ENCODE measurements at places on chromosomes 12 and 14. TPM values are rescaled to one million over a fixed set of nuclear protein-coding genes. Genes with fewer than 3 reads are reported as not detected.

DNA sequence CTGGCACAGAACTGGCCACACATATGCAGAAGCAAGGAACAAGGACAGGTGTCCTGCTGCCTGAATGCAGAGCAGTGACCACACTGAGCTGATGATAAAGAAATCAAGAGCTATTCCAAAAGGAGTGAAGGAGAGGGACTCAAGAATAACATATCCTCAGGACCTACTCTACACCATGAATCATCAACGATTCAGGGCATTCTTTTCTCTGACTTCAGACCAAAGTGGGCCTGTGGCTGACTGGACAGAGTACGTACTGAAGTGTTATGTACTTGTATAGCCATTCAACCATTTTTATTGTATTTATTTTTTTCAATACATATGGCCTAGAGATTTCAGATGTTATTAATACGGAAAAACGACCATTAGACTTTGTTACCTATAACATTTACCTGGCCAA, 177.5 kb upstream of the TMTC1 start:
- H3K4me1 ChIP-seq = no peaks in the 10 kb centered on the region
- no peaks in the 10 kb centered on the region for H3K27me3 ChIP-seq
- no peak overlapping the region for H3K4me3 ChIP-seq
- no peak overlapping the region for H3K27ac ChIP-seq
- peak; percentile 33 for DNase-seq

DPPA3 gene
- not detected for total RNA-seq

- H3K4me3 ChIP-seq = no peak overlapping the region
These were observed 94.1 kb downstream of the MSRB3 start for GRCh38 chr12:65372574-65372973.

- no peaks in the 10 kb centered on the region for H3K36me3 ChIP-seq
- no peak for DNase-seq
- H3K27me3 ChIP-seq = no peaks in the 10 kb centered on the region
- H3K4me1 ChIP-seq = no peaks in the 10 kb centered on the region
- no peak overlapping the region for H3K4me3 ChIP-seq
These were observed 110.5 kb downstream of the ERGIC2 start for GRCh38 chr12:29270446-29270845.

DNA sequence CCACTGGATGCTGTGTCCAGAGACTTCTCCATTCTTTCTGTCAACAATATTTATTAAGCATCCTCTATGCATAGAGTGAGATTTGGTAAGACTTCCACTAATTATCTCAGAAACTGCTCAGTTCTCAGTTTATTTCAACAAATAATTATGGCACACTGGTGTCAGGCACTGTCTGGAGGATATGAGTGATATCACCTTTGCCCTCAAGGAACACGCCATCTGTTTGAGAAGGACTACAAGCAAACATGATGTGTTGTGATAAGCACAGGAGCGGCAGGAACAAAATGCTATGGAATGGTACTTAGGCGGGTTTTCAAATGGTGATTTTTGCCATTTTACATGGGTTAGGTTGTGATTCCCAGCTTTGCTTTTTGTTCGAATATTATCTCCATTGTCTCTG, 229.2 kb downstream of the DPF3 start:
- H3K27me3 ChIP-seq = no peaks in the 10 kb centered on the region
- H3K4me3 ChIP-seq = no peak overlapping the region
- peak overlapping the region; percentile 84 for H3K27ac ChIP-seq
- peaks cover 34% of the 10 kb centered on the region for H3K4me1 ChIP-seq
- peaks cover 2% of the 10 kb centered on the region for H3K36me3 ChIP-seq

ATN1 gene
- 6.5 TPM for total RNA-seq

- no peak overlapping the region for H3K4me3 ChIP-seq
- H3K27me3 ChIP-seq = no peaks in the 10 kb centered on the region
- no peaks in the 10 kb centered on the region for H3K36me3 ChIP-seq
- peaks cover 42% of the 10 kb centered on the region for H3K4me1 ChIP-seq
- peak; percentile 68 for DNase-seq
These were observed 113.1 kb upstream of the OVCH1 start for GRCh38 chr12:29610473-29611170.

DNA sequence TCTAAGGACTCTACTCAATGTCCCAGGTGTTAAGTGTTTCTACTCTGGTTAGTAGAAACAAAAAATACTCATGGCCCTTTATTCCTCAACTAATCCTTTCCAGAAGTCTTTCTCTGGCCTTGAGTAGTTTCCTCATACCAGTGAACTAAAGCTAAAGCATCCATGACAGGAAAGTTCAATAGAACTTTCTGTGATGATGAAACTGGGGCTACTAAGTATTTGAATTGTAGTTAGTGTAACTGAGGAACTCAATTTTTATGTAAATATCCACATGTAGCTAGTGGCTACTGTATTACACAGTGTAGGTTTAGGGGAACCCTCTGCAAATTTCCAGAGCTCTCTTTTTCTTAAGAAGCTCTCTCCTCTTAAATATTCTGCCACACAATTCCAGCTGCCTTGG, 63.7 kb downstream of the R3HDM2 start:
- H3K4me1 ChIP-seq = peaks cover 7% of the 10 kb centered on the region
- H3K4me3 ChIP-seq = no peak overlapping the region
- no peak for DNase-seq
- no peaks in the 10 kb centered on the region for H3K36me3 ChIP-seq

A2M gene
- total RNA-seq = 60.6 TPM

- H3K27ac ChIP-seq = no peak overlapping the region
- no peaks in the 10 kb centered on the region for H3K4me1 ChIP-seq
- DNase-seq = peak; percentile 58
These were observed 63.3 kb upstream of the HSPB8 start for GRCh38 chr12:119115296-119115905.

DNA sequence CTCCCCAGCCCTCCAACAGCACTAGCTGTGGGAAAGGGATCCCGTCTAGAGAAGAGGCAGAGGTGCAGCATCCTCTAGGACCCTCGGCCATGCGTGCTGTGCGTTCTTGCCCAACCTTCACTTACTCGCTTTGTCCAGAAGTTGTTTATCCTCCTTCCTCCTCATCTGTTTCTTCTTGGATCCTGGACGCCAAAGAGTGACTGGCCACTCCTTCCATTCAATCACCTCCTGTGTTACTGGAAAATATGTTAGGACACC, 140.5 kb downstream of the ZFP36L1 start:
- H3K27me3 ChIP-seq = no peaks in the 10 kb centered on the region
- no peak overlapping the region for H3K4me3 ChIP-seq
- no peak for DNase-seq
- H3K36me3 ChIP-seq = no peaks in the 10 kb centered on the region
